ENCODE measurements at places on chromosomes 2 and 18.

GRCh38 chr2:226151157-226151556 lies 648.5 kb downstream of the IRS1 start:
- DNase-seq, result no peak

DNA sequence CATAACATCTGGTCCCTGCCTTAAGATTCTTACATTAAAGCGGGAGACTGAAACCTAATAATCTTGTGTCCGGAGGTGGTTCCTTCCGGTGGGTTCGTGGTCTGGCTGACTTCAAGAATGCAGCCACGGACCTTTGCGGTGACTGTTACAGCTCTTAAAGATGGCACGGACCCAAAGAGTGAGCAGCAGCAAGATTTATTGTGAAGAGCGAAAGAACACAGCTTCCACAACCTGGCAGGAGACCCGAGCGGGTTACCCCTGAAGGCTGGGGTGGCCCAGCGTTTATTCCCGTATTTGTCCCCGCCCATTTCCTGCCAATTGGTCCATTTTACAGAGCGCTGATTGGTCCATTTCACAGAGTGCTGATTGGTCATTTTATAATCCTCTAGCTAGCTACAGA lies 122.3 kb upstream of the SIX2 start:
- DNase-seq, result no peak

GRCh38 chr2:20617081-20617575 lies 33.8 kb downstream of the HS1BP3 start:
- no peak for DNase-seq

- DNase-seq, result no peak
These were observed 23.2 kb downstream of the SLC4A3 start for GRCh38 chr2:219650426-219651248.

- no peak for DNase-seq
These were observed 150.3 kb upstream of the CAPN13 start for GRCh38 chr2:30957591-30957990.

DNA sequence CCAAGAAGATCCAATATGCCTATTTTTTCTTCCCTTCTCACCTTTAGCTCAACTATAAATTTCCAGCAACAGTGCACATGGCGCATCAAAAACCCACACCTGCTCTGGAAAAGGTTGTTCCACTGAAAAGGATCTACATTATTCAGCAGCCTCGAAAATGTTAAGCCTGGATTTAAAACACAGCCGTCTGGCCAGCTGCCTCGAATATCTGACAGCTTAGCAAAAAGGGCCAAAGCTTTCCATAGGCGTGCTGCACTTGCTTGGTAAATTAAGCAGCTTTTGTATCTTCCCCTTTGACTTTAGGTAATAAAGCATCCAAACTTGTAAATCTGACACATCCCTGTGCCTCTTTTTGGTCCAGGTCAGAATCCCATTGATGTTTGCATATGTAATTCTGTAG lies 20.5 kb downstream of the DAPL1 start:
- no peak for DNase-seq

- DNase-seq, result no peak
These were observed 183.9 kb downstream of the SH3RF3 start for GRCh38 chr2:109312902-109313301.

DNA sequence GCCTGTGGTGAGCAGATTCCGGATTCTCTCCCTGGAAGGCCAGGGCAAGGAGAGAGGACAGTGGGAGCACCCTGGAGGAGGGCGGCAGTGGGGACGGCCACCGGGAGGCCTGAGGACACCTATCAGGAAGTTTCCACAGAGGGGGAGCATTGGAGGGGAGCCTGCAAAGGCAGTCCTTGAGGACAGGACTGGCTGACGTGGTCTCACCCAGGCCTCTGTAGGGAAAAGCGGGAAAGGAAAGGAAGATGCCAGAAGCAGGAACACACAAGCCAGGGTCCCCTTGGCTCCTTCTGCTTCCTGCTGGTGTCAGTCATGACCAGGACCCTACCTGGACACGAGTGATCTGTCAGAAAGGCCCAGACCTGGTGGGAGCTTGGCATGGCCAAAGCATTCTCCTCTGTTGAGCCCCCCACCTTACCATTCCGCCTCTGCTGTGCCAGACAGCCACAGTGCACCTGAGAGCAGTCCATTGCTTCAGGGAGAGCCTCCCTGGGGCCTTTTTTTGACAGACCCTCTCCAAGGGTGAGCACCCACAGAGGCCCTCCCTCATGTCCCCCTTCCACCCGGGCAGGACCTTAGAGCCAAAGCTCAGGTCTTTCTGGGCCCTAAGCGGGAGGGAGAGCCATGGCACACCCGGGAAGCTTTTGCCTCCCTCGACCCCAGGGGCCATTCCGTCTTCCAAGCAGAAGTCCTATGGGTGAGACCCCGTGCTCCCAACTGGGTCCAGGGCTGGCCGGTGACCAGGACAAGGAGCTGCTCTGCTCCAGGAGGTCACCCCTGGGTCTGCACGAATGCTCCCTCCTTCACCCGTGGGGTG lies 333.1 kb downstream of the DYSF start:
- DNase-seq, result no peak

- DNase-seq, result peak; percentile 86
These were observed 38.6 kb upstream of the IHH start for GRCh38 chr2:219099329-219099728.

- no peak for DNase-seq
These were observed 35.1 kb upstream of the LPIN1 start for GRCh38 chr2:11711354-11711716.

DNA sequence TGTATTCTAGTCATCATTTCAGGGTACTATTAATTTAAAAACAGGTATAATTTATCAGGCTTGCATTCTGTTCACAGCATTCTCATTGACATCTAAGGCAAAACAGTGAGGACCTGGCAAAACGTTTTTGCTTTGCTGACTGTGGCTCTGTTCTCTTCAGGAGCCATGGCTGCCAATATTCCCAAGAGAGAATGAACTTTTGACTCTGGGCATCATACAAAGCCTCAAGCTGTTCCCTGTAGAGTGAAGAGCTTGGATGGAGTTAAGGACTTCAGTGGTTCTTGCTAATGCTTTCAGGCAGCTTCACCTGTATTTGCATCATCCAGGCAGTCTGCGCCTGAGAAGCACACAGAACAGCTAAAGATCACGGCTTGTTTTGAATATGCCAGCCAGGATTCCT lies 65.9 kb upstream of the CAVIN2 start:
- DNase-seq, result no peak

DNA sequence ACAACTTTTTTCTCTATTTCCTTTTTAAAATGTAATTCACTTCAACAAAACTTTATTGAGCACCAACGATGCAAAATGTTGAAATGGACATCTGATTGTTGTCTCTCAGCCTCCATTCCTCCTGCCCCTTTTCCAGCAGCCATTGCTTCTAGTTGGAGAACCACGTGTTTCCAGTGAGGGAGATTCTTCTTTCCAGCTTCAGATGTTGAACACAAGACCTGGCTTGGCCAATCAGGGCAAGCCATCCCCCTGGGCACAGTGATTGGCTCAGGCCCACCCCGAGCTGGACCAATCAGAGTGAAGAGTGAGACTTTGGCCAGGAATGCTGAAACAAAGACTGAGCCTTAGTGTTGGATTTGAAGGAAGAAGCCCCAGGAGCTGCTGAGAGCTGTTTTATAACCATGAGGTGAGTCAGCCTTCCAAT lies 59.0 kb downstream of the E2F6 start:
- DNase-seq, result peak; percentile 96

DNA sequence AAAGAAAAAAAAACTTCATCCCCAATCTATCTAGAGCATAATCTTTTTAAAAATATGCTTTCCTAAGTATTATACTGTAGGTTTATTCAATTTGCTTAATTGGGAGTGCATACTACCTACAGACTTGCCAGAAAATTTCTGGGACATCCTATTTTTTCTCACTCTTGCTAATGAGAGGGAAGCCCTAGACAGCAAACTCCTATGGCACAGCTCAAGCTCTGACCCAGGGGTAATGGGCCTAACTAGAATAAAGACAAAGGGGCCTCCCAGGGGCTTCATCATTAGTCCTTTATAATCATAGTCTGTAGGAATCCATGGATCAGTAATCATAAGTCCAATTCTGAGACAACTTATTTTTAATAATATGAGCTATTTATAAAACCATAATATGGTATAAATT lies 142.6 kb upstream of the ITGA4 start:
- no peak for DNase-seq

- DNase-seq, result no peak
These were observed 20.7 kb upstream of the B3GNT7 start for GRCh38 chr2:231374771-231375170.

GRCh38 chr2:208311954-208312353 lies 45.9 kb downstream of the PIKFYVE start:
- no peak for DNase-seq

GRCh38 chr2:224999754-225000153 lies 42.5 kb downstream of the DOCK10 start:
- no peak for DNase-seq

DNA sequence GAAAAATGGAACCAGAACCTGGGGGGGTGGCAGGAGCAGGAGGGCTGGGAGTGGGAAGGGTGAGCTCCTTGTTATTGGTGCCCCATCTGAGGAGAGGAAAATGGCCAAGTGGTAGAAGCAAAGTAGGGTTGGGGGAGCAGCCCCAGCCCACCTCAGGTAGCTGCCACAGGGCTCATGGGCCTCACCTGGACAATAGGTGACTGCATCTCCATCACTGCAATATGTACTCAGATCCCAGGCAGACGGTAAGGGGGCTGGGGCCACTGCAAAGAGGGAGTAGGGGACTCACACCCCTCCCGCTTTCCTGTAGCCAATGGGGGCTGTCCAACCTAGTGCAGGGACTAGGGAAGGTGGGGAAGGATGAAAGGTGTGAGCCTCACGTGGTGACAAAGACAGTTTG lies 4.2 kb downstream of the C2orf81 start:
- no peak for DNase-seq

DNA sequence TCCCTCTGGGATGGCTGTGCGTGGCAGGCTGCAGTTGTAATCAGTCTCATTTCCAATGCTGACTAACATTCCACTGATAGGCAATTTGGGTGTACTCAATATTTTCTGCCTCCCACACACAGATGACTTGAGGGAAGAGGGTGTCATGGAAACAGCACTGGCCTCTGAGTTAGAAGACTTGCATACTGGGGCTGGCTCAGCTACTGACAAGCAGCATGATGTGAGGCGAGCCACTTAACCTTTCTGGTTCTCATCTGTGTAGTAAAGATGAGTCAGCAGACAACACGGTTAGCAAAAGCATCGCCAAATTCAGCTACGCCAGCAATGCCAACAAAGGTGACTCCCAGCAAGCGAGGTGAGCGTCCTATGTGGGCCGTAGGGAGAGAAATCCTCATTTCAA lies 73.5 kb downstream of the COLEC12 start:
- peak; percentile 30 for DNase-seq

All from HFFc6 (cell line).